ENCODE measurements at places on chromosomes 4 and X.

DNA sequence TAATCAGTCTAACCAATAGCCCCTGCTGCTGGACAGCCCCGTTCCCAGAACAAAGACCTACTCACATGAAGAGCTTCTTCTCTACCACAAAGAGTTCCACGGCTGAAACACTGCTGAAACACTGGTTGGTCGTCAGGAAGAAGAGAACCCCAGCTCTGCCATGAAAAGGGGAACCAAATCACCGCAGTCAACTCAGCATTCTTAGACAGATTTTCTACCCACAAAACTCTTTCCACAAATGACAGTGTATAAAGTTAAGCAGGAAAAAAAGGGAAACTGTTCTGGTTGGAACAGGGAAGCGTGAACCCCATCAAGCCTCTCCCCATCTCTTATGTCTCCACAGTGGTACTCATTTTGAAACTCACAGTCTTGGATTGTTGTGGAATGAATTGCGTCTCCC lies 57.3 kb downstream of the ABCG2 start:
- no peak for DNase-seq

DNA sequence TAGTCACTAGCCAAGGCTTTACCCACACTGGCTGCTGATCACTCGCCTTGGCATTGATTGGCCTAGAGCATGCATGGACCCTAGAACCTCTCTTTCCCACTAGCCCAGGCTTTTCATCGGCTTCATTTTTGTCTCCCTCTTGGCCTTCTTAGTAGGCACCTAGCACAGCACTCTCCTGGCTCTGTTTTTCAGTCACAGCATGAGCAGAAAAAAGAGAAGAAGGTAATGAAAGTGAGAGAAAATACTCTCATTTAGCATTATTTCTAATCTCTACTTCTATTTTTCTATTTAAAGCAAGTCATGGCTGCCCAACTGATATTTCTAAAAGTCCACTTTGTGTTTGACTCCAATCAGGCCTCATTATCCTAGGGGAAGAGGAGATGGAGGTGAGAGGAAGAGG lies 267.2 kb downstream of the FBXO8 start:
- DNase-seq: no peak

- peak; percentile 85 for DNase-seq
Measured at GRCh38 chrX:13381514-13381913, 61.7 kb upstream of the ATXN3L start.

DNA sequence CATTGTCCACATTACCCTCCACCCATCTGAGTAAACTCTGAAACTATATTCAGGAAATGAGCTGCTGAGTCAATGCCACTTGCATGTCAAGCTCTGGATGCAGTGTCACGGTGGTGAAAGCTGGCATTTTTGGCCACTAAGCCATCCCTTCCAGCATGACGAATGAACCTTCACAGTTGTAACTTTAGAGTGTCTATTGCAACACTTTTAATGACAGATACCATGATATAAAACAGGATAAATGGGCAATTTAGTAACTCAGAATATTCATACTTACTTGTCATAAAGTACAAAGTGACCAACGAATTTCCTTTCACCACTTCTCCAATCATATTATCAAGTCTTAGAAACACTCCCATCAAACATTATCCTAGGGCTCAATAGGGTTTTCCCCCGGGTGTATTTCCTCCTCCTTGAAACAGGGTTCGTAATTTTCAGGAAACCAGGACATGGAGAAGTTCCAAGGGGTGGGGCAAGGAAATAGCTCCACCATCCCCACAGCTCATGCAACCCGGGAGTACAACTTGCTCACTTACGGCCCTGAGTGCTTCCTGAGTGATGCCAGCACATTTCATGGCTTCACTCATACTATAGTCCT lies 73.1 kb downstream of the MTHFD2L start:
- peak; percentile 94 for DNase-seq

DNA sequence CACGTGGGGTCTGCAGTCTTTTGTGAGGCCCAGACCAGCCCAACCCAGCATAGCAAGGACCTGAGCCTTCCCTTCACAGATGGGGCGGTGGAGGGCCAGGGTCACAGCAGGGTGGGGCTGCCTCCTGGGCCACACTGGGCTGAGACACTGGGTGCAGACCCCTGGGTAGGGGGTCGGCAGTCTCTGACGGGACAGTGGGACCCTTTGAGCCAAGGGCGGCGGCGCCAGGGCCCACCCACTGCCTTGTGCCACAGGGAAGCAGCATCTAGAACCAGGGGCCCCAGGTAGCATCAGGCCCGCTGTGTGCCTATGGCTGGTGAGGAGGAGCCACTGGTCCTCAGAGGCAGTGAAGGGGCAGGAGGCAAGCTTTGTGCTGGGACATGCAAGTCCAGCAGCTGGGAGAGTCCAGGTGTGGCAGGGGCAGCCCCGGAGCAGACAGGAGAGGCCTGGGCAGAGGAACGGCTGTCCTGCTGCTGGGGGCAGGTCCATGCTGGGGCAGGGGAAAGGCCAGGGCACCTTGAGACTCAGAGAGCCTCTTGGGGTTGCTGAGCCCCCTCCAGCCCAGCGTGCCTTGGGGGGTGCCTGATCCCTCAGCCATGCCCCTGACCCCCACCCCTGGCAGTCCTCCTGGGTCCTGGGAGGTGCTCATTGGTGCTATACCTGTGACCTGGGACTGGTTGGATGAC lies 131.3 kb upstream of the NKX1-1 start:
- no peak for DNase-seq

GRCh38 chr4:173130687-173131086 lies 37.9 kb upstream of the GALNT7 start:
- no peak for DNase-seq

GRCh38 chr4:159271856-159272255 lies 169.0 kb downstream of the RAPGEF2 start:
- no peak for DNase-seq

- DNase-seq: peak; percentile 8
Measured at GRCh38 chrX:46561824-46562657, 11.5 kb upstream of the CHST7 start.

DNA sequence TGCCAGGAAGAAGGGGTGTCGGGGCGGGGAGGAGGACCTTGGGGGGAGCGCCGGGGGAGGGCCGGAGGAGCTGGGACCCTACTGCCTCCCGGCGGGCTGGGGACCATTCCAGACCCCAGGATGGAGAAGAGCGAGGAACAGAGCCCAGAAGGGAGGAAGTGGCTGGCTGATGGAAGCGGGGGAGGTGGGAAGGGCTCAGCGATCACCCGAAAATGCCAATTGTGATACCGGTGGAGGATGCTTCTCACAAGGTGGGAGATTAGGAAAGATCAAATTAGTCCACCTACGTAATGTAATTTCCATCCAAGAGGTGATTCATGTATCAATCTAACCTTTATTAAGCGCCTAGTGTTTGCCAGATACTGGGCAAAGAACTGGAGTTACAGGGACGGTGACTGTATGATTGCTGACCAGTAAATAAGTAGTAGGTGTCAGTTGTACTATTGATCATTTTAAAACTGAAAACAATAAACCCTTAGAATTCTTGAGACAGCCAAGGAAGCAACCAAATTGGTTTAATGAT lies 452 bp upstream of the RAI2 start:
- no peak for DNase-seq

DNA sequence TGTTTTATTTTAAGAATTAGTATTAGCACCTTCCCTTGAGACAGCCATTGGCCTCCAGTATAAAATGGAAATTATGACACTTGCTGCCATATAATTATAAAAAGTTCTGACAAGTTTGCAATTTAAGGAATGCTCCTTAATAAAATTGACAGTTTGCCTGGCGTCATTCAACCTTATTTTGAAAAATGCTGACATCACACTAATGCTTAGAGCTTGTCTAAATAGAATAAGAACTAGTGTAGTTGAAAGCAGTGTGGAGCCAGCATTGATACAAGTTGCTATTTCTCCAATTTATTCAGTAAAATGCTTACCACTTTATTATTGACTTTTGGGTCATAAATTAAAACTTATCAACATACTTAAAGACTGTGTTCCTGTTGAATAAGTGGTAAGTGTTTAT lies 54.3 kb upstream of the ARX start:
- DNase-seq: no peak

DNA sequence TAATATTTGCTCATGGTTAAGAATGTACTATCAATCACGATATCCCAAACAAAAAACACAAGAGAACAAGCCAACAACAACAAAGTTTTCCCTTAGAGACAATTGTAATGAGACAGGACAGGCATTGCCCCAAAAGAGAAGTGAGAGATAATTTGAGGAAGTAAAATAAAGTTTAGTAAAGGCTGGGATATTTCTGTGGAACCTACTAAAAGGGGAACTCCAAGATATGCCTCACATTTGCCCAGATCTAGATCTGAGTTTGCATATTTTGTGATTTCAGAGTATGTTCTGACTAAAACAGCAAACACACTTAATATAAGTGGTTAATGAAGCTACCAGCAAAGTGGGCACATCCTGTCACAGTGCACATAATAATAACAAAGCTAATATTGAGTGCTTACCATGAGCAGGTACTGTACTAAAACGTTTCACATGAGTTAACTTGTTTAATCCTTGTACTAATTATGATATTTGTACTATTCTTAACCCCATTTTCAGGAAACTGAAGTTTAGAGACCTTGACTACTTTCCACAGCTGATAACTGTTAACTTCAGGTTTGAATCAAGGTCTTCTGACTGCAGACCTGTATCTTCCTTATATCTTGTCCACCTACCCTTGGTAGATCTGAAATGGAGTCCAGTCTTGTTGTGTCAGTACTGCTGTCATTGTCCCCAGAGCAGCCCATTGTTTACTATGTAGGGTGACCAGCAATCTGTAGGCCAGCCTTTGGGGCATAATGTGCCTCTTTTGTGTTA lies 26.0 kb upstream of the BMP2K start:
- no peak for DNase-seq

DNA sequence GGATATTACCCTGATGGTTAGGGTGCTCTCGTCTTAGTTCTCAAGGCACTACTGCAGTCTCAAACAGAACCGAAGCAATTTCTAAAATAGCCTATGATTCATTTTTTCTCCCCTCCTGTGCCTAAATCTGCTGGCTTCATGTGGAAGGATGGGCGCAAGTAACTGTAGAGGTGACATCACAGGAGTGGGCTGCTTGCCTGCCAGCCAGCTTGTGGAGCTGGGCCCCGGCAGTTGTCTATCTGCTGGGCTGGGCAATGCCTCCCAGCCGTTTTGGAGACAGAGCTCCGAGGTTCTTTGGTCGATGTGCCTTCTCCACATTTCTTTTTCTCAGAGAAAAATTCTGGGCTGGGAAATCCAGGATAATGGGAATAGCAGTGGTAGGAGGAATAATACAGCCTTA lies 34.3 kb upstream of the CITED1 start:
- DNase-seq: no peak

- no peak for DNase-seq
Measured at GRCh38 chr4:150167054-150167453, 88.8 kb downstream of the DCLK2 start.

DNA sequence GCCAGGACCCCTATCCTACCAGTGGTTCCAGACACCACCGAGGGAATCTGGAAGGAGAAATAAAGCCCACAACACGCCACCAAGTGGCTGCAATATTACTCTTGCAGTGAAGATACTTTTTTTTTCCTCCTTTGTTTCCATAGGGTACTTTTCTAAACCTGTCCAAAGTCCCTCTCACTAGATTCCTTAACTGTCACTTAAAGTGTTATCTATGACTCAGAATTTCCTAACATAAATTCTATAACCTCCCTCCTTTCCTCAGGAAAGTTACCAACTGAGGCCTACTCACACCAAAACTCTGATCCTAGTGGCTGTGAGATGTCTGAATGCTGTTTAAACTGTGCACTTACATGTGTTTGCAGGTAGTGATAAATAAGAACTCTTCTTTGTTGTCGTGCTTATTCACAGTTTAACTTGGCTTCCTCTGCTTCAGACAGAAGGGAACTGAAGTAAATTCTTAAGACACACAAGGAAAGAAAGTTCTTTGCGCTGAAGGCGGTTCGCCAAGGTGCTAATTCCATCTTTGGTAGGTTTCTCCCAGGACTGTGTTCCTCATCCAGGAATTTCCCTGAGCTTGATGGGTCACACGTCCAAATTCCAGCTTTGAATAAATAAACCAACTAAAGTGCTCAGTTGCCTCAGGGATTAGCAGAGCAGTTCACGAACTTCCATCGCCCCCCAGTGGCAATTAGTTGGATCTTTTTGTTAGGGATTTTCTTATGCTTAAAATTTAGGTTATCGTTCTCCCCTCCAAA lies 10.7 kb upstream of the HCCS start:
- DNase-seq: peak; percentile 85

- DNase-seq: no peak
Measured at GRCh38 chr4:167956676-167957075, 135.7 kb upstream of the ANXA10 start.

GRCh38 chr4:139312552-139313332 lies 10.5 kb upstream of the NDUFC1 start:
- DNase-seq: peak; percentile 23

- peak; percentile 16 for DNase-seq
Measured at GRCh38 chr4:118206627-118207026, 146.2 kb downstream of the PRSS12 start.

GRCh38 chr4:133149932-133150471 lies 908 bp downstream of the PCDH10 start:
- DNase-seq: peak; percentile 24

GRCh38 chrX:30309139-30309571 lies at the start of gene NR0B1:
Gene NR0B1, minus strand, starts transcription at chrX:30309390. Its CDS starts 27 bp downstream, at chrX:30309363.
- DNase-seq: no peak
